ENCODE measurements at places on chromosomes 3 and 15. TPM values are rescaled to one million over a fixed set of nuclear protein-coding genes. Genes with fewer than 3 reads are reported as not detected.

NMNAT3 gene
- 1.9 TPM for total RNA-seq

CLRN1 gene
- total RNA-seq: not detected

- no peaks in the 10 kb centered on the region for H3K27me3 ChIP-seq
- no peaks in the 10 kb centered on the region for H3K36me3 ChIP-seq
Measured at GRCh38 chr3:8303466-8303865, 198.2 kb upstream of the LMCD1 start.

FSIP1 gene
- total RNA-seq: 2.2 TPM

DNA sequence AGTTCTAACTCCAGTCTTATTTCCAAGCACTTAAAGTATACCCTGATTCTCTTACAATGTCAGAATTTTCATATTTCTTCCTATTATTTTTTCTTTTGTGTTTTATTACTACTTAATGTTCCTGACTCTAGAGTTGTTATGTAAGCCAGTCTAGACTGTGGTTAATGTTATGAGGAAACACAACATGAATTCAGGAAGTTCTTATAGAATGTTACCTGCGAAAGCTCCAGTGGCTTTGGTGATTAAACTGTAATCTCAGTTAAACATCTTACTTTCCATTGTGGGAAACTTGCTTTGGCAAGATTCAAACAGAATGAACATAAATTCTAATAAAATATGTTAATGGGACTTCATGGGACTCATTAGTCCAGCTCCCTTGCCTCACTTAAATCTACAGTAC, 36.6 kb upstream of the CHL1 start:
- no peak overlapping the region for H3K27ac ChIP-seq
- H3K4me1 ChIP-seq: no peaks in the 10 kb centered on the region
- no peak overlapping the region for H3K4me3 ChIP-seq
- H3K36me3 ChIP-seq: no peaks in the 10 kb centered on the region

- H3K4me3 ChIP-seq: no peak overlapping the region
- H3K27ac ChIP-seq: no peak overlapping the region
- no peaks in the 10 kb centered on the region for H3K4me1 ChIP-seq
Measured at GRCh38 chr3:430186-430585, 233.6 kb downstream of the CHL1 start.

SNTN gene
- total RNA-seq: not detected

DNA sequence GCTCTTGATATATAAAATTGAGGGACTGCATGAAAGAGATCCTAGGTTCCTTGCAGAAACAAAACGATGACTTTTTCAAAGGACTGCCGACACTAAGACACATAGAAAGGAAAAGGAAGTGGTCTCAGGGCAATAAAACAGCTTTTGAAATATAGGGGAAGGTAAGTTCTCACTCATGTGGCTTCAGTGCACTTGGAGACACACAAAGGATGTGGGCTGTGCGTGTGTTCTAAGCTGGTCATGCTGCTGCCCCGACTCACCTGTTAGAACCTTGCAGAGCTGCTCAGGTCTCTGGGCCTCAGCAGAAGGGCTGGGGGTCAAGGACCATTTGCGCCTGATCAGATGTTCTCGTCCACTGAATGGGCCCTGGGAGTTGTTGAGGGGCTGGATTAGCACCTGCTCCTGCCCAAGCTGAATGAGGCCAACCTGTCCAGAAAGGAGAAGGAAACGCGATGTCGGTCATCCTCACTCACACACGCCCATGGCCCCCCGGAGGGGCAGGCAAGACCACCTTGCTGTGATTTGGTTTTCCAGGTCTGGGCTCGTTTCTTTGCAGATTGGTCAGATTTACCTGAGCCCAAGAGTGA, 11.1 kb downstream of the ADAMTS17 start:
- no peak for DNase-seq
- H3K4me1 ChIP-seq: no peaks in the 10 kb centered on the region
- H3K27ac ChIP-seq: no peak overlapping the region
- H3K36me3 ChIP-seq: no peaks in the 10 kb centered on the region

DNA sequence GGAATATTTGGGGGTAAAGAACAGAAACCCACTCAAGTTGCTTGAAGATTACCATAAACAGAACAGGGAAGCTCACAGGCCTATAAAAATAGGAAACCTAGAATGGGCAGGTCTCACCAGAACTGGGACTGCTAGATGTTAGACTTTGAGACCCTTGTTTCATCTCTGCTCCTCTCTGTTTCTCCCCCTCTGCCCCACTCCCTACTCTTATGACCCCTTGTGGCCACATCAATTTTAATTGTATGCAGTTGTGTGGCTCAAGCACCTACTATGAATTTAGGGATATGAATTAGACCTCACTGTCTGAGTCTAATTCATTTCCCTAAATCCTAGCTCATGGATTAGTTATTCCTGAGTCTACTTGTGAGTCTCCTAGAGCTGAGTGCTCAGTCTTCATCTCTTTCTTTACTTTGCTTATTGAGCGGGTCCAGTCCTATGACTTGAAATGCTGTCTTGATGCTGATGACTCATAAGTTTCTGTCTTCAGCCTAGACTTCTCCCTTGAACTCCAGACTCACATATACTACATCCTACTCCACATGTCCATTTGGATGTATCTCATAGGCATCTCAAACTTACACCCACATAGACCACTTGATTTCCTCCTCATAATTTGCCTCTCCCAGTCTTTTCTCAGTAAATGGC, 78.7 kb downstream of the ITPR1 start:
- H3K4me1 ChIP-seq: peaks cover 9% of the 10 kb centered on the region
- no peak overlapping the region for H3K4me3 ChIP-seq
- no peaks in the 10 kb centered on the region for H3K27me3 ChIP-seq

GOLGA6L10 gene
- total RNA-seq: 1.9 TPM

PLD1 gene
- total RNA-seq: 14.8 TPM

All from MCF 10A (cell line).